ENCODE measurements at places on chromosomes 1 and 21.

GRCh38 chr1:198492872-198493271, 47.6 kb downstream of the ATP6V1G3 start:
- H3K27me3 ChIP-seq: no peaks in the 10 kb centered on the region
- no peak overlapping the region for H3K4me3 ChIP-seq
- no peak for DNase-seq
- H3K4me1 ChIP-seq: peaks cover 7% of the 10 kb centered on the region

DNA sequence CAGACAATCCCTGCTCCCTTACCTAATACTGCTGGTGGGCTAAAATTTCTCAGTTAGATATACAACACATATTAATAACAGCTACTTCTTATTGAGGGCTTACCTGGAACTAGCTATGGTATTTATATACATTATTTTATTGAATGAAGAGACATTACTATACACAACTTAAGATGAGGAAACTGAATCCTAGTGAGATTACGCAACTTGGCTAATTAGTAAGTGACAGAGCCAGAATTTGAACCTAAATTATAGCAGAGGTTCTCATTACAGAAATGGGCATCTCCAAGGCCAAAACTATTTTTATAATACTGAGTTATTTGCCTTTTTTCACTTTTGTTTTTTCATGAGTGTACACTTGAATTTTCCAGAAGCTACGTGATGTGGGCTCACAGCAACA, 44.5 kb upstream of the SMYD2 start:
- peaks cover 13% of the 10 kb centered on the region for H3K27me3 ChIP-seq
- no peaks in the 10 kb centered on the region for H3K36me3 ChIP-seq
- no peak overlapping the region for H3K27ac ChIP-seq
- H3K4me3 ChIP-seq: no peak overlapping the region

DNA sequence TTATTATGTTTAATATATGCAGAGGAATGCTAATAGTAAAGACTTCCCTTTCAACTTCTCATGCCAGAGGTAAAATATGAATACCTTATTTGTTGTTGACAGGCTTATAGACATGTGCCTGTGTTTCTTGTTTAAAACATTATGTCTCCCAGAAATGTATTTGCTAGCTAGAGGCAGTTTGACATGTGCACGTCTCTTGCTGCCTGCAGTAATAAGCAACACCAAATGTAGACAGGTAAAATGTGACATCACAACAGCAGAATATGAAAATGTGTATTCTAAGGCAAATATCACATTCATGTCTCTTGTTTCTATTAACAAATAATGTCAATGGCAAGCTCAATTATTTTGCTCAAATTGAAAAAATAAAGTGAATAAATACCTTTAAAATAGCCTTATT, 80.2 kb upstream of the NEGR1 start:
- H3K4me1 ChIP-seq: peaks cover 5% of the 10 kb centered on the region
- H3K4me3 ChIP-seq: no peak overlapping the region
- H3K27me3 ChIP-seq: peaks cover 3% of the 10 kb centered on the region
- H3K27ac ChIP-seq: no peak overlapping the region
- no peaks in the 10 kb centered on the region for H3K36me3 ChIP-seq
- DNase-seq: no peak

DNA sequence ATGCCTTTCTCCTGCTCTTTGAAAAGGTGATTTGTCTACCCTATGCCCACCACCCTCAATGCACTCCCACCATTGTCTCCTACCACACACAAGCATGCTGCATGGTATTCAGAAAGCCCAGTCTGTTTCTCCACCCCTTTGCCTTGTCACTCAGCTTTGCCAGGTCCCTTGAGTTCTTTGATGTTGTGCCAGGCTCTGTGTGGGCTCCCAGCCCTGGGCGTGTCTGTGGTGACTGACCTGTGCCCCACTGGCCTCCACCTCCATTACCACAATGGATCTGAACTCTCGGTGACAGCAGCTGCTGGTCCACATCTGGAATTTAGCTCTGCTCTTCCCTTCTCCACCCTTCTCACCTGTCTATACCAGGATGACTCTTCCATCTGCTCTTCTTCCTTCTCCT, 34.9 kb downstream of the ATP2B4 start:
- H3K27ac ChIP-seq: peak overlapping the region; percentile 6
- peaks cover 27% of the 10 kb centered on the region for H3K36me3 ChIP-seq
- peaks cover 62% of the 10 kb centered on the region for H3K4me1 ChIP-seq
- no peak overlapping the region for H3K4me3 ChIP-seq
- no peak for DNase-seq

DNA sequence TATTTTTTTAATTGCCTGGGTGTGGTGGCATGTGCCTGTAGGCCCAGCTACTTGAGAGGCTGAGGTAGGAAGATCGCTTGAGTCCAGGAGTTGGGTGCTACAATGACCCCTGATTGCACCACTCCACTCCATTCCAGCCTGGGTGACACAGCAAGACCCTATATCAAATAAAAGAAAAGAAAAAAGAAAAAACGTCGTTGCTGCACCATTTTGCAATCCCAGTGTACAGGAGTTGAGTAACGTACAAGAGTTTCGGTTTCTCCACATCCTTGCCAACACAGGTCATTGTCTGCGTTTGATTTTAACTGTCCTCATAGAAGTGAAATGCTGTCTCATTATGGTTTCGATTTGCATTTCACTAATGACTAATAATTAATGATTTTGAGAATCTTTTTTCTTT, 7.9 kb downstream of the ZNF684 start:
- no peak for DNase-seq
- H3K4me3 ChIP-seq: no peak overlapping the region
- no peak overlapping the region for H3K27ac ChIP-seq
- no peaks in the 10 kb centered on the region for H3K4me1 ChIP-seq

DNA sequence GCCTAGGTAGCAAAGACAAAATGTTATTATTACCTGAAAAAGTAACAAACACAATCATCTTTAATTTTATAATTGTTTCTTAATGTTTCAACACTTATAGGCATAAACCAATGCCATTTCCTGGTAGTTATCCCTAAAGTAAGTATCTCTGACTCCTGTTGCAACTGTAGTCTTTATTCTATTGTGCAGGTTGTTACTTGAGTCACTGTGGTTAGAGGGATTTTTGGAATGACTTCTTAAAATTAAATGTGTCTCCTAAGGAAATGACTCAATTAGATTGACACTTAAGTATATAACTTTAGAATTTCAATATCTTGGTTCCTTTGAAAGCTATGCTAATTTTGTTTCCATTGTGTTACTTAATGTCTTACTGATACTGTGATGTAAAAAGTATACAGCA, 143.9 kb downstream of the PHTF1 start:
- H3K27ac ChIP-seq: no peak overlapping the region
- DNase-seq: no peak
- peaks cover 4% of the 10 kb centered on the region for H3K27me3 ChIP-seq
- H3K36me3 ChIP-seq: no peaks in the 10 kb centered on the region

DNA sequence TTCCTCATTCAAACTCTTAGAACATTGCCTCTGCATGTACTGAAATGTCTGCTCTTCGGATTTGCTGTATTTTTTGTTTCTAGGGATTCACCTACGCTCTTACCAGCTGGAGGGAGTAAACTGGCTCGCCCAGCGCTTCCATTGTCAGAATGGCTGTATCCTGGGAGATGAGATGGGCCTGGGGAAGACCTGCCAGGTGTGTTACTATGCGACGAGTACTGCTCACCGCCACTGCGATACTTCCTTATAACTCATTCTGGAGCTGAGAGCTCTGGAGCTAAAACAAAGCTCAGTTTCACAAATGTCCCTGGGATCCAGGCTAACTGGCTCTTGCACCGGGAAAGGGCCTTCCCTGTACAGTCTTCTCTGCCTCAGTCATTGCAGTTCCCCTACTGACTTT, 10.1 kb downstream of the CHD1L start:
- peaks cover 35% of the 10 kb centered on the region for H3K36me3 ChIP-seq
- no peaks in the 10 kb centered on the region for H3K27me3 ChIP-seq
- no peak overlapping the region for H3K4me3 ChIP-seq
- DNase-seq: no peak

DNA sequence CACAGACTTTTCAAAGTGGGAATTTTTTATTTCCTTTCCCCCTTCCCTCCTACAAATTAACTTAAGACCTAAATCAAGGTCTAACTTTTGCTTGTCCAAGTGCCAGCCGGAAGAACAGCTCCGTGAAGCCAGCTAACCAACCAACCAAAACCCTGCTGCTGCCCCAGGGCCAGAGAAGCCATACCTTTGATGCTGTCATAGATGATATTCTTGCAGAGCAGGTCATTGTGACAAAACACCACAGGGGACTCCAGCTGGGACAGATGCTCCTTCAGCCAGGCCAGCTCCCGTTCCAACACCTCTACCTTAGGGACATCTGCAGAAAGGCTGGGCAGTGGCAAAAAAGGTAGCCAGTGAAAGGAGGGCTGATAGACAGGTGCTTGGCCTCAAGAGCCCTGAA, 10.7 kb downstream of the ETNK2 start:
- H3K36me3 ChIP-seq: no peaks in the 10 kb centered on the region
- DNase-seq: no peak
- H3K4me1 ChIP-seq: no peaks in the 10 kb centered on the region
- no peak overlapping the region for H3K27ac ChIP-seq
- H3K27me3 ChIP-seq: peaks cover 5% of the 10 kb centered on the region
- no peak overlapping the region for H3K4me3 ChIP-seq

GRCh38 chr1:9626201-9626608, 25.3 kb upstream of the PIK3CD start:
- H3K36me3 ChIP-seq: peaks cover 22% of the 10 kb centered on the region
- peaks cover 34% of the 10 kb centered on the region for H3K4me1 ChIP-seq
- H3K27ac ChIP-seq: peak overlapping the region; percentile 82
- H3K4me3 ChIP-seq: peak overlapping the region; percentile 88

DNA sequence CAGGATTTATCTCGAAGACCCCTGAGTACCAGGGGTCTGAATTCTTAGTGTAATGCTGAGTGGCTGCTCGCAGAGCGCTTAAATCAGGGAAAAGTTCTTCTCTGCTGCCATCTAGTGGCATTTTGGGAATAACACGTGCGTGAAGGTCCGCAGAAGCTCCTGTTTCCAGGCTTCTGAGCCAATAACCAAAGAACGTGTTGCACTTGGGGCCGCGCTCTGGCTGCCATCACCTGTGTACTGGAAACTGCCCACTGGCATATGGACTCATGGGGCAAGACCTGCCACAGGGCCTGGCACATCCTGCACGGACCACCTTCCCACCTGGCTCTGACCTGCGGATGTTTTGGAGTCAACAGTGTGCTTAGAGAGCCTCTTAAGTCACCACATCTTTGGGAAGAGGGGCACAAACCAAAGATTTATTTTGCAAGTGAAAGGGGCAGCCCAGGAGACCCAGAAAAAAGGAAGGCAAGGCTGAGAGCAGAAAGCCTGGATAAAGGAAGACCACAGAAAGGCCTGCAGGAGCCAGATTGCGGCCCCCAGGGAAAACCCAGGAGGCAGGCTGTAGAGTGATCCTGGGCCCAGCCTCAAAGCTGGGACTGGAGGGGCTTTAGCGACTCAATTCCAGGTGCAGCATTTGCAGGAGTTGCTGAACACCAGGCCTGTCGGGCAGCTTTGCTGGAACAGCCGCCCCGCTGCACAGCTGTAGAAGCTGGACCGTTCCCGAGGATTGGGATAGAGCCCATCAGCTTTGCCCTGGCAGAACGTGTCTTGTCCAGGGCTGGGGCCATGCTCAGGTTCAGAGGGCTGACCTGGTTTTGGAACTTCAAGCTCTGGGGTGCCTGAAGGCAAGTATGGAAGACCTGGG, 13.0 kb downstream of the CHIT1 start:
- no peaks in the 10 kb centered on the region for H3K36me3 ChIP-seq

GRCh38 chr1:153651771-153652170, 6.7 kb upstream of the SNAPIN start:
- H3K27ac ChIP-seq: no peak overlapping the region
- no peak for DNase-seq
- H3K27me3 ChIP-seq: no peaks in the 10 kb centered on the region
- H3K4me3 ChIP-seq: no peak overlapping the region

DNA sequence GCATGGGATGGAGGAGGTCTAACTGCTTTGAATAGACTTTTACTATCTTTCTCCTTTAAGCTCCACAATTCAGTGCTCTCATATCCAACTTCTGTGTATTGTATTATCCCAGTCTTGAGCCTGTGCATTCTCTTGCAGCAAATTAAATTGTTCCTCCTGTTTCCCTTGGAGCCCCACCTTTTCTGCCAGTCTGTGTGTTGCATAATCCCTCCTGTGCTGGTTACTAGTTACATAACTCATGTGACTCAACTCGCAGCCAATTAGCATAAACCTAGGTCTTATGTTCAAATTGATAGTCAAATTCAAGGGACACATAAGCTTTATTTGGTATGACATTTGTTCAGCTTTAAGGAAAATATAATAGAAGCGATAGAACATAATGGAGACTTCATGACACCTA, 1863.5 kb downstream of the MRPL39 start:
- H3K27me3 ChIP-seq: no peaks in the 10 kb centered on the region
- no peaks in the 10 kb centered on the region for H3K4me1 ChIP-seq
- no peak overlapping the region for H3K27ac ChIP-seq

- H3K4me1 ChIP-seq: no peaks in the 10 kb centered on the region
- no peak overlapping the region for H3K4me3 ChIP-seq
- no peaks in the 10 kb centered on the region for H3K36me3 ChIP-seq
- H3K27ac ChIP-seq: no peak overlapping the region
- H3K27me3 ChIP-seq: no peaks in the 10 kb centered on the region
Measured at GRCh38 chr1:170291516-170291915, 145.8 kb downstream of the NTMT2 start.

DNA sequence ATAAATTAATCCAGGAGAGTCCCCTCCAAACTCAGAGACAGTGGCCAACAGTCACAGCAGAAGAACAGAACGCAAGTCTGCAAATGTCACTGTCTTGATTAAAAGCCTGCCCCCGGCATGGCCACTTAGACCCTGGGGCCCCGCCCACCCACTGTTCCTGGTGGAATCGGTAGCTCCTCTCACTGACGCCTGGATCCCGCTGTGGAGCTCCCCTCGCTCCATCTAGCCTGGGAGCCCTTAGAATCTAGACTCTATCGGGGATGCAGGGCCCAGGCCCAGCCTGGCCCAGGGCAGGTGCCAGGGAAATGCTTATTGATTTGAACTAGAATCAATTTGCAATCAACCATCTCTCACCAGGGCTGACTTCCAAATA, 21.4 kb upstream of the PLEKHG5 start:
- H3K27ac ChIP-seq: no peak overlapping the region
- H3K4me1 ChIP-seq: no peaks in the 10 kb centered on the region
- no peak overlapping the region for H3K4me3 ChIP-seq

- H3K4me3 ChIP-seq: no peak overlapping the region
- no peak for DNase-seq
- H3K27me3 ChIP-seq: no peaks in the 10 kb centered on the region
- peaks cover 30% of the 10 kb centered on the region for H3K36me3 ChIP-seq
- peaks cover 11% of the 10 kb centered on the region for H3K4me1 ChIP-seq
Measured at GRCh38 chr1:12518931-12519692, 98.9 kb downstream of the DHRS3 start.

DNA sequence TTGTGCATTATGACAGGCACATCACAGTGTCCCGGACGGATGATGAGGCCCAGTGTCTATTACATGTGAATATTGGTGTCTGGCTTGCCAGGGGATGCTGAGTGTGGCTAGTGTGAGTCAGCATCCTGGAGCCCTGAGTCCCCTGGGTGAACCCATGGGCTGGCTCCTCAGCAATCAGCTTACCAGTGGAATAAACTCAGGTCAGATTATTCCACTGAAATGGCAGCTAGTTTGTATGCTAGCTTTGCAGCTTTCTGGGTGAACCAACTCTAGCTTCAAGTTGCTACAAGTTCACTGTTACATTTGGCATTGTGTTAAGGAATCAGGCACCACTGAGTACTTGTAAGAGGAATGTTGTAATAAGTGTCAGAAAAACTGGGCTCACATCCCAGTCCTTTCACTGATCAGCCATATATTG, 23.9 kb upstream of the RPTN start:
- no peaks in the 10 kb centered on the region for H3K36me3 ChIP-seq
- DNase-seq: no peak
- H3K4me1 ChIP-seq: no peaks in the 10 kb centered on the region
- H3K27ac ChIP-seq: no peak overlapping the region
